ENCODE measurements at places on chromosomes 7 and 10. TPM values are rescaled to one million over a fixed set of nuclear protein-coding genes. Genes with fewer than 3 reads are reported as not detected.

The GNG11 gene
- 5.4 TPM for total RNA-seq

The SLC16A9 gene
- total RNA-seq = 9.8 TPM

The MEST gene
- total RNA-seq = 68.1 TPM

The IFIT2 gene
- total RNA-seq = 2.7 TPM

The UCN3 gene
- not detected for total RNA-seq

The SNCG gene
- total RNA-seq = 0.98 TPM

The SLC18A3 gene
- total RNA-seq = not detected

The MUC3A gene
- total RNA-seq = 0.98 TPM

The ANKMY2 gene
- 74.3 TPM for total RNA-seq

The TSPAN13 gene
- 70.3 TPM for total RNA-seq

The NKX1-2 gene
- total RNA-seq = 0.25 TPM

The CRYGN gene
- total RNA-seq = 0.25 TPM

The ANKRD61 gene
- not detected for total RNA-seq

The ZPBP gene
- total RNA-seq = not detected

The CREB5 gene
- 6.1 TPM for total RNA-seq

All from temporal lobe (tissue), 4 donors.